Tibial nerve (tissue), 4 donors: ENCODE measurements at places on chromosomes 7 and 10. TPM values are rescaled to one million over a fixed set of nuclear protein-coding genes. Genes with fewer than 3 reads are reported as not detected.

DNA sequence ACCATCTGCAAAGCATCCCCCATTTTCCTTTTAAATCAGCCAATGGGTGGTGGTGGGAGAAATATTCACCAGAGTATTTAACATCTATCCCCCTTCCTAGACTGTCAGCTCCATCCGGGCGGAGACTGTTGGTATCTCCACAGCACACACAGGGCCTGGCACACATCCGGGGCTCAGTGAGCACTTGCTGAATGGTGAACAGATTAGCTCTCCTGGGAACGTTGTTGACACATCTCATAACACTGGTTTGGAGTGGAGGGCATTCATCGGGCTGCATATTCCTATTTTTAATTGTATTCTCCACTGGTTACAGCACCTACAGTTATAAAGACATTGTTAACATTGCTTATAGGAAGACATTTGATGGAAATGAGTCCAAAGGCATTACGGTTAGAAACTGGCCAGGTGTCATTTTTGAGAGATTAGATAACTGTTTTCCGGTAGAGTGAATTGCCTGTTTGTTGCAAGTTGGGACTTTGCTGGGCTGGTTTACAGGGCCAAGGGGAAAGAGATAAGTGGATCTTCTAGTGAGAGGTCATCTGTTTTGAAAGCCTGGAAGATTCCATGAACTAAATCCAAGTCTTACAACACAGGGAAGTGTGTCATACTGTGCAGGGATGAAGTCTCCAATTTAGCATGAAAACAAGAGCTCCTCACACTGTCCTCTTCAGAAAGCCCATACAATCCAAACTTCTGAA is 101.8 kb downstream of the EGFR start:
- no peak for DNase-seq

DNA sequence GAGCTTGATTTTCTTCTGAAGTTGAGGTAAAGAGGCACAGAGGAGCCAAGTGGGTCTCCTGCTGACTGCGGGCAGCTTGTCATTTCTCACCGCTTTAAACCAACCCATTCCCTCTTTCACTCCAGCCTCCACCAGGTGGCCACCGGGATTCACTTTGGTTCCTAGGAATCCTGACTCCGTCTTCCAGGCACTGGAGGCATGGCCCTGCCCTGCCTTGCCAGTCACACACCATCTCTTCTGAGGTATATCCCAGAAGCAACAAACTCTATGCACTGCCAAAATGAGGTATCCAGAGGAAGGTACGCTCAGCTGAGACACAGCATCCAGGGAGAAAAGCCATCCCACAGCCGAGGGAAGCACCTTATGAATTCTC is 280.8 kb downstream of the TNS3 start:
- DNase-seq: no peak

Gene NCF1
- 3.6 TPM for total RNA-seq

Gene MUC12
- not detected for total RNA-seq

DNA sequence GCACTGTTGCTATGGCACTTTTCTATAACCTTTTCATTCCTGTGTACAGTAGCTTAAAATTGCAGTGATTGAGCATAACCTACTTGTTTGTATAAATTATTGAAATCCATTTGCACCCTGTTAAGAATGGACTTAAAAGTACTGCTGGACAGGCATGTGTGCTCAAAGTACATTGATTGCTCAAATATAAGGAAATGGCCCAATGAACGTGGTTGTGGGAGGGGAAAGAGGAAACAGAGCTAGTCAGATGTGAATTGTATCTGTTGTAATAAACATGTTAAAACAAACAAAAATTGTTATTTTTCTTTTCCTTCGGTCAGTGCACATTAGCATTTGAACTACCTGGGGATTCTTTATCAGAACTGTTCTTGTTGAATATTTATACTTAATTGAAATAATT is 57.1 kb upstream of the BAMBI start:
- DNase-seq: no peak
